ENCODE measurements at places on chromosomes 1 and 21.

DNA sequence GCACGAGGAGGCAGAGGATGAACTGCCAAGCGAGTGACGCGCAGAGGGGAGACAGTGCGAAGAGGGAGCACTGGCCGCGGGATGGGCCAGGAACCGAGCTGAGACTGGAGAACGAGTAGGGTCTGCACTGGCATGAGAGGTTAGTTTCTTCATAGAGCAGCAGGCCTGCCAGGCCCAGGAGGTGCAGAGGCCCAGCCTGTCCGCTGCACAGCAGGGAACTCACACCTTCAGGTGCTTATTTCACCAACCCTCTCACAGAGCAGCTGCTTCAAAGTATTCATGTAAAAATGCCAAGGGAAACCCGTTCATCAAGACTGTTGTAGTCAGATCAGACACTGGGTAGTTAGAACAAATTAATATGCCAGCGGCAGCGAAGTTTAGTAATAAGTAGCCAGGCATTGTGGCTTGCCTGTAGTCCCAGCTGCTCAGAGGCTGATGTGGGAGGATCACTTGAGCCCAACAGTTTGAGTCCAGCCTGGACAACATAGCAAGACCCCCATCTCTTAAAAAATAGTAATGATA lies 144.5 kb downstream of the SLC45A1 start:
- DNase-seq = no peak

- no peak for DNase-seq
Observed at GRCh38 chr1:170445096-170445495, 86.9 kb upstream of the GORAB start.

DNA sequence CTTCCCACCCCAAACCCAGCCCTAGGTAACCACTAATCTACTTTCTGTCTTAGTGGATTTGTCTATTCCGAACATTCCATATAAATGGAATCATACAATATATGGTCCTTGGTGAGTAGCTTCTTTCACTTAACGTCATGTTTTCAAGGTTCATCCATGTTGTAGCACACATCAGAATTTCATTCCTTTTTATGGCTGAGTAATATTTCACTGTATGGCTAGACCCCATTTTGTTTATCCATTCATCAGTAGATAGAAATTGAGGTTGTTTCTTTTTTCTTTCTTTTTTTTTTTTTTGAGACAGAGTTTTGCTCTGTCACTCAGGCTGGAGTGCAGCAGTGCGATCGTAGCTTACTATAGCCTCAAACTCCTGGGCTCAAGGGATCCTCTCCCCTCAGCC lies 3.2 kb downstream of the SPATA21 start:
- DNase-seq = no peak

- no peak for DNase-seq
Observed at GRCh38 chr1:221718381-221719277, 23.3 kb downstream of the DUSP10 start.

- no peak for DNase-seq
Observed at GRCh38 chr21:42735944-42736343, 82.5 kb downstream of the PDE9A start.

DNA sequence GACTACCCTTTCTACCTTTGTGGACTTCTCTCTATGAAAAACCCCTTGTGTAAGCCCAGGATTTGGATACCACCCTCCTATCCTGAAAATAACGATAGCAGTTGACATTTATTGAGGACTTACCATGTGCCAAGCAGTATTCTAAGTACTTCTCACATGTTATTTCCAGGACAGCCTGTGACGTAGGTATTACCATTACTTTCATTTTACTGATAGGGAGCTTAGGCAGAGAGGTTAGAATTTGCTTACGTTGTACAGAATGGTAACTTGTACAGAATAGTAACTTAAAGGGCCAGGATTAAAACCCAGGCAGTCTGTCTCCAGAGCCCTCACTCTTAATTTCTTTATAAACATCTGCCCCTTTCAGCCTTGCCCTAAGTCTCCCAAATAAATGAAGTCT lies 138.3 kb downstream of the NTMT2 start:
- DNase-seq = no peak

DNA sequence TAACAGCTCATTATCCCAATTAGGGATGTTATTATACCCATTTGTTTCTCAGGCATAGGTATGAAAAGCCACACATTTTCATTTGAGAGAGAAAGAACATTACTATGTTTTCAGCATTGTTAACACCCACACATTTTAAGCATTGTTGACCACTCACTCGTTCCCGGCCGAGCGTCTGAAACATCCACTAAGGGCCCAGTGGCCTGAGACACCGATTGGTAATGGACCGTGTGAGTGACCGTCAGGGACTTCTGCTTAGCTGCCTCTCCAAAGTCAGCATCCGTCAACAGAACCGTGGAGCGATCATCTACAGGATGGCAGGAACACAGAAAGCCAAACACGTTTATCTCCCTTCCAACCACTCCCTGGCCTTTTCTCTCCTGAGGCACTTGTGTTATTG lies 184.6 kb downstream of the PCP4 start:
- DNase-seq = no peak
